Stimulated activated CD8-positive, alpha-beta memory T cell treated with anti-CD3 and anti-CD28 coated beads, Interleukin-4, amount 100 ng/mL, for 1 hour (primary cell): ENCODE measurements at places on chromosomes 4 and X.

GRCh38 chrX:40040686-40041461 is 56.9 kb downstream of the BCOR start:
- DNase-seq, result no peak

- no peak for DNase-seq
Measured at GRCh38 chr4:183352546-183352945, 30.3 kb upstream of the CLDN24 start.

DNA sequence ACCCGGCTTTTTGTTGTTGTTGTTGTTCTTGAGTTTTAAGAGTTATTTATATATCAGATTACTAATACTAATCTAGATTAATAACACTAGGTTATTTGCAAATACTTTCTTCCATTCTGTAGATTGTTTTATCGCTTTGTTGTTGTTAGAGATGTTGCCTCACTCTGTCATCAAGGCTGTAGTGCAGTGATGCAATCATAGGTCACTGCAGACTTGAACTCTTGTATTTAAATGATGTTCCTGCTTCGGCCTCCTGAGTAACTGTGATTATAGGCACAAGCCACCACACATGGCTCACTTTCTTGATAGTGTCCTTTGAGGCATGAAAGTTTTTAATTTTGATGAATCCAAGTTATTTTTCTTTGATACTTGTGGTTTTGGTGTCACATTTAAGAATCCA is 129.0 kb downstream of the VSIG4 start:
- no peak for DNase-seq

GRCh38 chr4:173503330-173504180 is 26.5 kb downstream of the HAND2 start:
- no peak for DNase-seq

DNA sequence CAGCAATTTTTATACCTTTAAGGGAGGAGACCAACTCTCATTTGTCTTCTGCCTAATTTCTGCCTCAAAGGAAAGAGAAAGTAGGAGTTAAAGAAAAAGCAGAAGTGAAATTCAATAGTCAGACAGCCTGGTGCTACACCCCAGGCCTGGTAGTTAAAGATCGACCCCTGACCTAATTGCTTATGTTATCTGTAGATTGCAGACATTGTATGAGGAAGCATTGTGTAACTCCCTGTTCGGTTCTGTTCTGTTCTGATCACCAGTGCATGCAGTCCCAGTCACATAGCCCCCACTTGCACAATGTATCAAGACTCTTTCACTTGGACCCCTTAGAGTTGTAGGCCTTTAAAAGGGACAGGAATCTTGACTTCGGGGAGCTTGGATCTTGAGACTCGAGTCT is 335.9 kb upstream of the AR start:
- DNase-seq, result no peak

DNA sequence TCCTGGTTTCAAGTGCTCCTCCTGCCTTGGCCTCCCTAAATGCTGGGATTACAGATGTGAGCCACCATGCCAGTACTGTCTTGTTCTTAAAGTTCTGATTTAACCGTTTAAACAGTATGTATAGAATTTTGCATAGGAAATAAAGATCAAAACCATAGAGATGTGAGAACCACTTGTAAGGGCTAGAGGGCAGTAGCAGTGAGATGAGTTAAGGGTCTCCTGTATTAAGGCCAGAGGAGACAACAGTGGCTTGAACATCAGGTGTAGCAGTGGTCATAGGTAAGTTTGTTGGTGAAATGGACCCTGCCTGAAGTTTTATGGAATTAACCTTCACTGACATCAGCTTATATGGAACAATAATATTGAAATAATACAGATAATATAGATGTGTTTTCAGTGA is 155.7 kb downstream of the SLC4A4 start:
- no peak for DNase-seq

- no peak for DNase-seq
Measured at GRCh38 chr4:121642876-121643585, 53.7 kb downstream of the ANXA5 start.

DNA sequence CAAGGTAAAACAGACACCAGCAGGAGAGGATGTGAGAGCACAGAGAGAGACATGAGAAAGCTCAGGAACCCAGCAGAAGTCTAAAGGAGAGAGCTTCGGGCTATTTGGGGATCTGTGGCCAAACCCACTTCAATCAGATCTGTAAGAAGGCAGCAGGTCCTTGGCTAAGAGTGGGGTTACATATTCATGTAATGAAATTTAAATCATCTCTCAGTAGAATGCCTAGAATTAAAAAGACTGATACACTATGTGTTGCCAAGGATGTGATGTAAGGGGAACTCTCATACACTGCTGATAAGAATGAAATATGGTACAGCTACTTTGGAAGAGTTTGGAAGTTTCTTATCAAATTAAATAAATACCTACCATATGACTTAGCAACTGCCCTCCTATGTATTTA is 35.8 kb downstream of the PDE5A start:
- DNase-seq, result no peak

DNA sequence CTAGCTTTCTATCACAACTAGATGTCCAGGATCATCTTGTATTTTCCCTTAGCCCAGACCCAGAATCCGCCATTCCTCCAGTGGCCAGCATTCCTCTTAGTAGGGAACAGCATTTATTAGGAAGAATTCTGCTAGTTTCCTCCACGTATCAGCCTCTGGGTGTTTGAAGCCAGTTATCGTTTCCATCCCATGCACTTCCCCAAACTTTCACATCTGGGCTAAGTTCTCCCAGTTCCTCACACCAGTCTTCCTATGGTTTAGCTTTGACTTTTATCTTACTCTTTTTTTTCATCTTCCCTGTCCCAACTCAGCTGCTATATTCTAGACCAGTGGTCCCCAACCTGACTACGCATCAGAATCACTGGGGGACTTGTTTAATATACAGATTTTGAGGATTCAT is 53.5 kb upstream of the PRSS48 start:
- DNase-seq, result no peak

GRCh38 chr4:184074677-184075388 is 142.8 kb downstream of the ENPP6 start:
- no peak for DNase-seq

DNA sequence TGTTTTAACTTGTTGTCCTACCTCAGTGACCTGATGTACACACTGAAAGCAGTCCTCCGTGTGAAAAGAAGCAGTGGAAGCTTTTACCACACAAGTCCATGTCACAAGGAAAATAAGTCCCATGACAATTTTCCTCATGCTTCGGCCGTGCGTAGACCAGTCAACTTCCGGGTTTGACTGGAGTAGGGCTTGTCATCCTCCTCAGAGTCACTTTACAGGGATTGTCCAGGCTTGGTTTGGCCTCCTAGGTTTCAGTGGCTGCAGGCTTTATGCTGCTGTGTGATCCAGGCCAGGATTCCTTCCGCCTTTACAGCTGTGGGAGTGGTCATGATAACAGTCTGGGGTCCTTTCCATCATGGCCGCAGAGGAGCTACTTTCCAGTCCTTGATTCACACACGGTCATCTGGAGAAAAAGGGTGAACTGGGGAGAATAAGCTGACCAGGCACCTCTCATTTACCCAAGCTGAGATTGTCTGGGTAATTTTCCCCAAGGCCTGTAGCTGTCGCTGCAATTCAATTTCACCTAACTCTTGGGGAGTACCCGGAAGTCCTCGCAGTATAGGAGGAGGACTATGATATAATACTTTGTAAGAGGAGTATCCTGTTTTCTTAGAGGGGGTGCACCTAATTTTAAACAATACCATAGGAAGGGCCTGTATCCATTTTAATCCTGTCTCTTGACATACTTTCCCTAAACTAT is 206.1 kb upstream of the KLF8 start:
- no peak for DNase-seq

DNA sequence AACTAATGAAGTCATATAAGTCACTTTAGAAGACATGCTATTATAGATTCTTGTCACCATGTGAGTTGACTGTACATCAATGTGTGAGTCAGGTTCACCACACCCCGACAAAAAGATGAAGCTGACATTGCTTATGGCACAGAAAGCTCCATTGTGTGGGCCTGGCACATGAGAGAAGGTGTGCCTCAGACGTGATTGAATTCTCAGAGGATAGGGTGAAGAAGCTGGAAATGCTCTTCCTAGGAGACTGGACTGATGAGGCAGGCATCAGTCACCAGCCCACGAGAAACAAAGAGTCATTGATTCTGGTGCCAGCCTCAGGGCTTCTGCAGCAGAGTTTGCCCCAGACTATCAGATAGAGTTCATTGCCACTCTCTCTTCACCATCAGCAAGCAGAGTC is 35.9 kb upstream of the LRAT start:
- DNase-seq, result no peak

DNA sequence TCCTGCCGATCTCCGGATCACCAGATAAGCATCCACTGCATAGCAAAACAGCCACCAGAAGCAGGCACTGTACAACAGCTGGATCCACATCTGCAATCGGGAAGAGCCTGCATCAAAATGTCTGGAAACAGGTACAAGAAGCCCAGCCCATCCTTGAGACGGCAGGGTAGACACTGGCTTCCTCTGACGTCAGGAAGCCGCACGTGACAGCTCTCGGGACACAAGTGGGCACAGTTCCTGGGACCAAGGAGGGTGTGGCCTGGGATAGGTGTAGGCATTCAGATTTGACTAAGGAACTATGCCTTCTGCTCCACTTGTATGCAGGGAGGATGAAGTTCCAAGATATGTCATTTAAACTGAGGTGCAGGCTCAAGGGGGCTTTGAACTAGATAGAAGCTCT is 6.3 kb downstream of the GPR143 start:
- DNase-seq, result no peak

- no peak for DNase-seq
Measured at GRCh38 chr4:174521800-174522182, 497 bp downstream of the HPGD start.

DNA sequence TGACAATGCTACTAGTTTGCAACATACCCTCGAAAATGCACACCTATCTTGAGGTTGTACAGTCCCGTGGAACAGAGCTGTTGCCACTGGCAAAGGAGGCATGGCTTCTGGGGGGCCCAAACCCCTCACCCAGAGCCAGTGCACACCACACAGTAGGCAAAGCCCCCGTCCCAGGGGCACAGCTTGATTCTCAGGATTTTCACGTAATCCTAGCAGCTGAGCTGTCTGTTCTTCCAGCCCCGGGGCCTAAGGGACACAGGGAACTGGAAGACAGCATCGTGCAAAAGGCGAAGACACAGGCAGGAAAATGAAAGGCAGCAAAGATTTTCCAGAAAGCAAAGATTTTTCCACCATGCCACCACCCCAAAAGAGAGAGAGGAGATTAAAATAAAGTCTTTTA is 77.2 kb downstream of the JAKMIP1 start:
- no peak for DNase-seq

DNA sequence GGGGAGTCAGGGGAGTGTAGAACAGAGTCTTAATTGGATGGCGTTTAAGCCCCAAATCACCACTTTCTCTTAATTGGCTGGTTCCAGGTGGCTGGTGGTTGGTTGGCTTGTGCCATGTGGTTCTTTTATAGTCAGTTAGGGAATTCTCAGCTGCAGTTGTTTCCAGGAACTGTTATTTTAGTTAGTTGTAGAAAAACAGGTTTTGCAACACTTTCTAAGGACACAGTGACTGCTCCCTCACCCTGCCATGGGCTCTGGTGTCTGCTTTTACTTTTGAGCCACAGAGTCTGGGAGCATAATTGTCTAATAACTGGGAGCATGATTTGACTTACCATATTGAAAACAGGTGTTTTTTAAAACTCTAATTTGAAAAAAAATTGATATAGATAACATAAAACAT is 75.8 kb upstream of the PCDH18 start:
- DNase-seq, result no peak

- DNase-seq, result no peak
Measured at GRCh38 chr4:128553686-128554515, 255.6 kb upstream of the JADE1 start.

GRCh38 chrX:136627409-136627808 is 20.5 kb upstream of the CD40LG start:
- DNase-seq, result no peak

GRCh38 chr4:139969635-139970266 is 184.2 kb downstream of the MAML3 start:
- no peak for DNase-seq

DNA sequence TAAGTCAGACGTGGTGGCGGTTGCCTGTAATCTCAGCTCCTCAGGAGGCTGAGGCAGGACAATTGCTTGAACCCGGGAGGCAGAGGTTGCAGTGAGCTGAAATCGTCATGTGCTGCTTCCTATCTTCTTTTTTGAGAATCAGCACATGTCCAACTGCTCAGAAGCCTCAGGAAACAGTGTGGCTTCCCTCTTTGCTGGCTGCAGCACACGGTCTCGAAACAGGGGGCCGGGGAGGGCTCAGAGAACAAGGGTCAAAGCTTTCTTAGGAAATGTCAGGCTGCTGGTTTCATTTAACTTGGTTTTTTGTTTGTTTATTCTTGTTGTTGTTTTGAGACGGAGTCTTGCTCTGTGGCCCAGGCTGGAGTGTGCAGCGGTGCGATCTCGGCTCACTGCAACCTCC is 31.3 kb downstream of the CRLF2 start:
- no peak for DNase-seq

DNA sequence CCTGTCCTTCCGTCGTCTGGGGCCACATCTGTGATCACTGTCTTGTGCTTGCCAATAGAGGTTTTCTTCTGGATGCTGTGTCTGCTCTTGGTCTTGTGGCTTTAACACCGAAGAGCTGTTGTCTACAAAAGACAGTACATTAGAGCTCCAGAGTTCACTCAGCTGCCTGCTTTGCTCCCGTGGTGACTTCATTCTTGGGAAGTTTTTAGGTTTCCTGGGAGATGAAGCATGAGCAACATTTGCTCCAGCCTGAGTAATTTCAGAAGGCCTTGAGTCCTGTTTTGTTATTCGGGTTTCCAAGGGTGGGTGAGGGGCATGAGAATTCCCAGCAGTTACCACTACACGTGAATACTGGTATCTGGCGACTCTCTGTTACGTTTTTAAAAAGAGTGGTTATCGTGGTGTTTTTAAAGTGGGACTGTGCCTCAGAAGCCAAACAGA is 189.2 kb downstream of the SHROOM3 start:
- no peak for DNase-seq

- no peak for DNase-seq
Measured at GRCh38 chr4:8760561-8760960, 111.1 kb downstream of the HMX1 start.

- DNase-seq, result no peak
Measured at GRCh38 chrX:132395026-132395425, 93.8 kb downstream of the MBNL3 start.

DNA sequence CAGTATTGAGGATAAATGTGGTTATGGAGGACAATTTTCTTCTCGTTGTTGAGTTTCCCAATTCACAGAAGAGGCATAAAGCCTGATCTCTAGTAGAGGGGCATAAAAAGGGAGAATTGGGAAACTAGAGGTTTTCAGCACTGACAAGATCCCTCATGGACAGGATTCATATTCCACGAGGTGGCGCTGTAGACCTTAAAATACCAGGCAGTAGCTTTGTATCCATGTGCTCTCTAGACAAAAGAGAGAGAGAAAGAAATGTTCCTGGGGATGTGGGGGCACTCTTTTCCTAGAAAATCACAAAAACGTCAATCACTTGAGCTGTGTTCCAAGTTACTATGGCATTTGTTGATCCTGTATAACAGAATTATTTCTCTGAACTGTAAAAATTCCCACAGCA is 128.3 kb downstream of the MAGEE1 start:
- no peak for DNase-seq
